Activated gamma-delta T cell (primary cell): ENCODE measurements at places on chromosomes 13 and 19.

DNA sequence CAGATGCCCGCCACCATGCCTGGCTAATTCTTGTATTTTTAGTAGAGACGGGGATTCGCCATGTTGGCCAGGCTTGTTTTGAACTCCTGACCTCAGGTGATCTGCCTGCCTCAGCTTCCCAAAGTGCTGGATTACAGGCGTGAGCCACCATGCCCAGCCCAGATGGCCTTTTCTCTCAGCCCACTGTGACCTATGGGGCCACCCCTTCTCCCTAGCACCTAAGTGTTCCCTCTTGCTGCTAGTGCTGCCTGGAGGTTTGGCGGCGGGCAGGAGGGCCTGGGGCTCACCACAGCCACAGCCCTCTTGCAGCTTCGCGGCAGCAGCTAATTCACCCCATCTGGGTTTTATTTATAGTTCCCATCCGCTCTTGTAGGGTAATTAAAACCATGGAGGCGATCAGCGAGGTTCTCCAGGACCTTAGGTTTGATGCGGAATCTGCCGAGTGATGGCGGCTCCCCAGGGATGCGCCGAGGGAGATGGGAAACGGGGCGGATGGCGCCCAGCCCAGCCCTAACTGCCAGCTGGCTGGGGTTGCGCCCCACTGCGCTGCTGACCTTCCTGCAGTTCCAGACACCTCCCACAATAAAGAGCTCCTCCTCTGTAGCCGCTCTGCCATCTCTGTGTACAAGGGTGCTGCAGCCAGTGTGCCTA lies 3.3 kb downstream of the REX1BD start:
- no peak for DNase-seq

DNA sequence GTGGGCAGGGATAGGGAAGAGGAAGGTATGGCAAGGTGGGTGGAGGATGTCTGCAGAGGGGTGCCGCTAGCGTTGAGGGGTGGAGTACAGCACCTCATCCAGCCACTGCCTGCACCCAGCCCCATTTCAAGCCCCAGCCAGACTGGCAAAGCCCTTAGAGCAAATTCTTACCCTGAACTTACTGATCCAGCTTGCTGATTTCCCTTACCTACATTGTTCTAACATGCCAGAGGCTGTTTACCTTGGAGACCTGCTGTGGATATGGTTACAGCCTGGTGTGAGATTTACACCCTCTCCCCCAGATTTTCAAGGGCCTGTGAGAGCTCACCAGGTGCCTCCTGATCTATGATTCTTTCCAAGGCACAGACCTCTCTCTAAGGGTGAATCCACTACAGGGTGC lies 86.0 kb downstream of the ZNF726 start:
- no peak for DNase-seq

GRCh38 chr13:33730147-33730546 lies 87.8 kb upstream of the RFC3 start:
- DNase-seq: no peak

GRCh38 chr13:76803831-76804230 lies 82.4 kb downstream of the KCTD12 start:
- no peak for DNase-seq

DNA sequence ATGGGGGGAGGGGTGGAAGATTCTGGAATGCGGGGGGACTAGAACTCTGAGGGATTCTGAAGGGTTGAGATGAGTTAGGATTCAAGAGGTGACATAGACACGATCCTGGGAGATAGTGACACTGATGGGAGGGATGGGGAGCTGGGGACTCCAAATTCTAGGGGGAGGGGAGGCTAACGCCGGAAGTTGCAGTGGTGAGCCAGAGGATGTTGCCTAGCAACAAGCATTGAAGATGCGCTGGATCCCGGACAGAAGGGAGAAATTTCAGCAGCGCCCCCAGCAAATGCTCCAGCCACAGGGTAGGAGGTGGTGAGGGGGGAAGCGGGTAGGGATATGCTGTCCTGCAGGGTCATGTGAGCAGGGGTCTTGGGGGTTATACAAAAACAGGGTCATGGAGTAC lies 6.9 kb upstream of the LTBP4 start:
- no peak for DNase-seq

- no peak for DNase-seq
Observed at GRCh38 chr13:64505336-64505910, 2724.7 kb downstream of the PCDH9 start.

GRCh38 chr13:67228916-67229315 lies 1.2 kb downstream of the PCDH9 start:
- DNase-seq: no peak

DNA sequence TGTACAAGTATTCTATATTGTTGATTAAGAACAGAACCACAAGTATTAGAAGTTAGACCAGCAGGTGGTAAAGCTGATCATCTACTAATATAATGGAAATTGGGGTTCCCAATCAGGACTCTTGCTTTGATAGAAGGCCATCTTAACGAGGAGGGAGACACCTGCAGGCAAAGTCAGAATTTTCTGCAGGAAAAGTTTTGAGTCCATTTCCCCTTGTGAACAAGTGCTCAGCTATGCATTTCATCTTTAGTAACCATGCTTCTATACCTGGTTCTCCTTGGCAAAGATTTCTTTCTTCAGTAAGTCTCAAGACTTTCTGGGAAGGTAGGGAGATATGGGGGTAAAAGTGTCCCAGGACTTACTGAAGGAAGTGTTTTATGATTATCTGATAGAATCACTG lies 36.1 kb upstream of the USPL1 start:
- no peak for DNase-seq

DNA sequence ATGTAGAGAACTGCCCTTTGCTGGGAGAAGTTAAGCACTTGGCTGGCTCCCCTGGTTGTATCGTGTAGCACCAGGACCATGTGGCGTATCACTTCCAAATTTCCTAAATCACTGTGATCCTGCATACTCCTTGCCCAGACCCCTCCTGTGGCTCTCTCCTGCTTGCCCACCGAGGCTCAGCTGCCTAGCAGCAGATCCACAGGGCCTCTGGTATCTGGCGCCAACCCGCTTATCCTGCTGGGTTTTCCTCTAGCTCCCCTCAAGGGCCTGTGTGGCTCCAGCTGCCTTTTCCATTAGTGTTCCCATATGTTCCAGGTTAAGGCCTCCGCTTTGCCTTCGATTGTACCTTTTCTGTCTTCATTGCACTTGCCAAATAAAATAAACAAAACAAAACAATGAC lies 16.5 kb downstream of the LRCH1 start:
- no peak for DNase-seq

GRCh38 chr13:23753458-23753857 lies 135.7 kb downstream of the MIPEP start:
- DNase-seq: no peak

DNA sequence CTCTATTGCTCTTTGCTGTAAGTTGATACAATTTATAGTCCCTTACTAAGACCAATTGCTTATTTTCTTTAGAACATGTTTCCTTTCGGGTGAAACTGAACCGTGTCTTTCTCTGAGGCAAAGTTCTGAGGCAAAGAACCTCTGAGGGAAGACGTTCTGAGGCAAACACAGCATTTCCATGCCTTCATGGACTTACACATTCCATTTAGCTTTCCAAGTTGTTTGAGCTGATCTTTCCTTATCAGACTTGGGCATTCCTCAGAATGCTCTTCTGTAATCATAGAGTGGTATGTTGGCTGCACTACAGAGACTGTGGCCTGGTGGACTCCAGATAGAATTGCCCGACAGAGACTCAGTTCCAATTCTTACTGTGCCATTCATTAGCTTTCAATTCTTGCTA lies 579.1 kb downstream of the KCTD12 start:
- no peak for DNase-seq

DNA sequence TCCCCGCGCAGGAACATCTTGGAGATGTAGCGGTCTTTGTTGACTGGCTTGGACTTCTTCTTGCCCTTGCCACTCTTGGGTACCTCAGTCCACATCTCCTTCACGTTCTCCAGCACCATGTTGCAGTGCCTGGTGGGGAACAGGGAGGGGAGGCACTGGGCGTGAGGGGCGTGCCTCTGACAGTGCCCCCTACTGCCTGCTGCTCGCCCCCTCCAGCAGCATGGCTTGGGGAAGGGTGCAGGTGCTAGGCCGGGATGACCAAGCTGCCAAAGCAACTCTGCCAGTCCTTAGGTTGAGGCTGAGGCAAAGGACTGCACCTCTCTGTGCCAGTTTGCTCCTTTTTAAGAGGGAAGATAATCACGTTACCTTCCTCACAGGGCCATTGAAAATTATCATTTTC lies 4.2 kb downstream of the SNRPD2 start:
- no peak for DNase-seq

DNA sequence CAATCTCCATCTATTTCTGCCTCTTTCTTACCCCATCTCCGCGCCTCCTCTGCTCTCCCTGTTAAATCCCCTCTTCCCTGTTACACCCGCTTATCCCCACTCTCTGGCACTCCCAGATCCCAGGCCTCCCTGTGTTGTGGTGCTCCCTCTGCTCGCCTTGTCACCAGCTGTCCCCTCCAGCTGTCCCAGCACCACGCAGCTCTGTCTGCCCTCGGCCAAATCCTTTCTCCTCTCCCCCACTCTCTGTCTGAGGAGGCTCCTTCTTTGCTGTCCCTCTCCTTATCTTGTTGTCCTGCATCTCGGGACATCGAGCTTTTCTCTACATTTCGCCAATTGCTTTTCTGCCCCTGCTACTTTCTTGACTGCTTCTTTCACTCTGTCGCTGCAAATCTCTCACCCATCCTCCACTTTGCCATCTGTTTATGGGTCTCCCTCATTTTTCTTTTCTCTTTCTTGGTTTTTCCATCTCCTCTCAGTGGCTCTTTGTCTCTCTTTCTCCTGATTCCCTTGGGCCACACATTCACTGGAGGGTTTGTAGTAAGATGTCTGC lies 941 bp downstream of the ZNF160 start:
- DNase-seq: no peak

GRCh38 chr13:42272804-42273175 lies 838 bp downstream of the AKAP11 start:
- no peak for DNase-seq

DNA sequence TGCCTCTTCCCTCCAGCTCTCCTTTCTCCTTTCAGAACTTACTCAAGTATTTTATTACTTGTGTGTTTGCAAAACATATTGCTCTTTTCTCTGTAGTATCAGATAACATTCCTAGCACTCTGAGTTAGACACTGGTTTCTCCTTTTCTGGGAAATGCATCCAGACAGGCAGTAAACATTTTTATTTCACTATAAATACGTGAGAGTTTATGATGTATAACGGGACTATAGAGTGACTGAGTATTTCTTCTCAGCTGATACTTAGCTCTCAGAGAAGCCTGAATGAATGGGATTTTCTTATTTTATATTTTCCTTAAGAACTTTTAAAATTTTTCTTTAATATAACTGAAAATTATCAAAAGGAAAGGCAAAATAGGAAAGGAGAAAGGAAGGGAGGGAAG lies 211.2 kb upstream of the EDNRB start:
- no peak for DNase-seq

- no peak for DNase-seq
Observed at GRCh38 chr13:80265348-80265747, 75.6 kb downstream of the SPRY2 start.

DNA sequence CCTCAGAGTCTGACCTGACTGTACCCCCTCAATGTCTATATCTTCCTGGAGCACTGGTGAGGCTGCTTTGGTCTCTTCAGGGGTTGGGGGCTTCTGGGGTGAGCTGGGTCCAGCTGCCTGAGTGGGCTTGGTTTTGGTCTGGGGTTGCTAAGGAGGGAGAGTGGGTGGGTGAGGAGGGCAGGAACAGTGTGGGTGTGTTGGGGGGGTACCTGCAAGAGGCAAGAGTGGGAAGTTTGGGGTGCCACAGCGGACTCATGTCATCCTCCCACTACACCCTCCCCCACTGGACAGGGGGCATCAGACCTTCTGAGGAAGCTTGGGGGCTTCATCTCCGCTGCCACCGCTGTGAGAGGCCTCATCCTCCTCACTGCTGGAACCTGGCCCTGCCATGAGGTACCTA lies 13.6 kb downstream of the ZNF575 start:
- DNase-seq: no peak

- no peak for DNase-seq
Observed at GRCh38 chr13:76556627-76557026, 329.6 kb downstream of the KCTD12 start.

DNA sequence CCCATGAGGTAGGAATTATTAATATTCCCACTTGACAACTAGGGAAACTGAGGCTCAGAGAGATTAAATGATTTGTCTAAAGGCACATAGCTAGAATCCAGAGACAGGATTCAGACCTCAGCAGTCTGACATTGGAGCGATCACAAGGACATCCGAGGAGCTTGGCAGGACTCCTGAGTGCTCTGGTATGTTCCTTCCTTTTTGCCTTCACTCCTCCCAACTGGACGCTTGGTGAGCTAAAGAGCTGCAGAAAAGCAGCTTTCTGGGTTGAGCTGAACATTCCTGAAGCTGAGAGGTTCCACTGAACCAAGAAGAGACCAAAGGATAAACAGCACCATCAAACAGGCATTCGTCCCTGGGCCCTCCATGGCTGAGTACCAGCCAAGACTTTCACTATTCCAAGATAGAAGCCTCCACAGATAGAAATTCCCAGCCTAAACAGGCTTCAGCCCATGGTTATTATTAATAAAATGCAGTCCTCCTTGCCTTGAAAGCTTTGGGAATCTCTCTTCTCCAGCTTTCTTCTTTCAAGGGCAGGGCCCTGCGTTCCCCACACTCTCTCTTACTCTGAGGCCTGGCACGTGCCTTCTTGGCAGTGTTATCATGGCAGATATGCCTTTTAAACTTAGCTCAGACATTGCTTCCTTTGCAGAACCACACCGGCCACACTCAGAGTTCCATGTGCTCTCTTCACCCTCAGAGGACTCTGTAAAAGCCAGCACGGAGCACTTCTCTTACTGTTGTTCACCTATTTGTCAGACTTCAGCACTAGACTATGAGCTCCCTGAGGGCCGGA lies 97.1 kb downstream of the CYSLTR2 start:
- no peak for DNase-seq

DNA sequence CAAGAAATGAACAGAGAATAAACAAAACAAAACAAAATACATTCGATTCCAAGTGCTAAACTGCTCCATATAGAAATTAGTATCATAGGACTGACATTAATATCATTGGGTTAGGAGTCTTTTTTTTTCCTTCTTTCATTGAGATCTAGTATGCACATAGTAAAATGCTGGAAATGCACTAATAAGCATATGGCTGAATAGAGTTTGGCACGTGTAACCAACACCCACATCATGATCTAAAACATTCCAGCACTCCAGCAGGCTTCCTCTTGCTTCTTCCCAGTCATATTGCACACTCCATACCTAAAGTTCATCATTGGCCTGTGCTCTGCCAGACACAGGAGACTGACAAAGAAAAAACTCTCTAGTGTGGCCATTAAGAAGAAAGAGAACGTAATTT lies 117.5 kb downstream of the POU4F1 start:
- DNase-seq: no peak

GRCh38 chr13:21048901-21049698 lies 12.3 kb downstream of the LATS2 start:
- no peak for DNase-seq

- DNase-seq: no peak
Observed at GRCh38 chr19:56350416-56351045, 35.9 kb upstream of the ZSCAN5A start.

GRCh38 chr13:32142115-32142514 lies 110.5 kb downstream of the FRY start:
- DNase-seq: no peak
